Keratinocyte (primary cell): ENCODE measurements at places on chromosomes 5 and 9.

DNA sequence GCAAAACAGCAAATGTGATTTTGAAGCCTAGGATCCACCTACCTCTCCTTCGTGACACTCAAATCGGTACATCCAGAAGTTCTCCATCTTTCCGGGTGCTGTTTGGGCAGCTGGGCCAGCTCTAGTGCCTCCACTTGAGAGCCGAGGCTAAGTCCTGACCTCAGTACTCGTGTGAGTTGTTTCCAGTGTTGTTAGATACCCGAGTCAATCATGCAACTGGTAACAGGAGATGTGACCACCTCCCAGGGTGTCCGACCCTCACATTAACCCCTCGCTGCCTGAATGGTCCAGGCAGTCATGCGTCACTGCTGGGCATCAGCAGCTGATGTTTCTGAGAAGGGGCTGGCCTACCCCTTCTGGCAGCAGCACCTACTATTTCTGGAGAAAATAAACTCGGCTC, 170.3 kb downstream of the ENTREP1 start:
- DNase-seq: no peak

DNA sequence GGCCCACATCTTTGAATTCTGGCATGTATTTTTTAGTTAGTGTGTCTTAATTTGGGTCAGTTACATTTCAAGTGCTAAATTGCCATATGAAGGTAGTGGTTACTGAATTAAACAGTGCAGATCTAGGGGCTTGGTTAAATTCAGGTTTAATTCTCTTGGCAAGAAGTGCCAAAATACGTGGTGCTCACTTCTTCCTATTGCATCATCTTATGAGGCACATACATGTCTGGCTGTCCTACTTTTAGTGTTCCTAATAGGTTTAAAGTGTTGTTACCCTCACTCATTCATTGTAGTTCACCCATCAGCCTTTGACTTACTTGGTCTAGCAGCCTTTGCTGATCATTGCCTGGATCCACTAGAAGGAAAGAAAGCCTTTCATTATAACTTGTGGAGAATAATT, 59.5 kb downstream of the RPS6 start:
- no peak for DNase-seq

DNA sequence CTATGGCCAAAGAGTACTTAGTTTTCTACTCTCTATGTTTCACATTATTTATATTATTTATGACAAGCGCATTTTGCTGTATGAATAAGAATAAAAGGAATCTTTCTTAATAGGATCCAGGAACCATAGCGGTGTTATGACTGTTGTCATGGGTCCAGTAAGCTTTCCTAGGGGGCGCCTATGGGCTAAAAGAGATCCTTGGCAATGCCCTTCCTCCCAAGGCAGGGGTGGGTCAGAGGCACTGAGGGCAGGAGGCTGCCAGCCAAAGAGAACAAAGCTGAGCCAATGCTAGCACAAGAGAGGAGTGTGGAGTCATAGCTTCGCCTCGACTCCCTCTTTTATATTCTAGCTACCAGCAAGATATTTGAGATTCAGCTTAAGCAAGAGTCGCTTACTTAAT, 98.4 kb upstream of the GNAQ start:
- no peak for DNase-seq

- no peak for DNase-seq
Measured at GRCh38 chr5:38285226-38285625, 26.9 kb downstream of the EGFLAM start.
